Activated CD8-positive, alpha-beta memory T cell treated with anti-CD3 and anti-CD28 coated beads, Interleukin-2, amount 50 U/mL, for 48 hours (primary cell): ENCODE measurements at places on chromosomes 13 and 19.

DNA sequence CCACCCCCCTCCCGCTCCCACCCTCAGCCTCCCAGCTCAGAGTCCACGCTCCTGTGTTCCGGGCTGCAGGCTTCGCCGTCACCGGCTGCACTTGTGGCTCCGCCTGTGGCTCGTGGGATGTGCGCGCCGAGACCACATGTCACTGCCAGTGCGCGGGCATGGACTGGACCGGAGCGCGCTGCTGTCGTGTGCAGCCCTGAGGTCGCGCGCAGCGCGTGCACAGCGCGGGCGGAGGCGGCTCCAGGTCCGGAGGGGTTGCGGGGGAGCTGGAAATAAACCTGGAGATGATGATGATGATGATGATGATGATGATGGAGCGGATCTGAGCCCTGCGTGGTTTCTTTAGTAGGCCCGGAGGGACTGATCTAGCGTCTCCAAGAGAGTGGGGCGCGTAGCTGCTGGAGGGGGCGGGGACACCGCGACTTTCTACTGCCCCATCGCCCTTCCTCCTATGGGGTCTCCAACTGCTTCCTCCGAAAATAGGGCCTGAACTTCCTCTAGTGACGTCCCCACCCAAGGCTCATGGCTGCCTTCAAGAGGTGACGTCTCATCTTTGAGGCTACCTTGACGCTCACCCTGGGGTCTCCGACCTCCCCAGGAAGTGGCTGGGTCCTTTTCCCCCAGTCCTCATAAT, 1.4 kb downstream of the RETN start:
- no peak for DNase-seq

DNA sequence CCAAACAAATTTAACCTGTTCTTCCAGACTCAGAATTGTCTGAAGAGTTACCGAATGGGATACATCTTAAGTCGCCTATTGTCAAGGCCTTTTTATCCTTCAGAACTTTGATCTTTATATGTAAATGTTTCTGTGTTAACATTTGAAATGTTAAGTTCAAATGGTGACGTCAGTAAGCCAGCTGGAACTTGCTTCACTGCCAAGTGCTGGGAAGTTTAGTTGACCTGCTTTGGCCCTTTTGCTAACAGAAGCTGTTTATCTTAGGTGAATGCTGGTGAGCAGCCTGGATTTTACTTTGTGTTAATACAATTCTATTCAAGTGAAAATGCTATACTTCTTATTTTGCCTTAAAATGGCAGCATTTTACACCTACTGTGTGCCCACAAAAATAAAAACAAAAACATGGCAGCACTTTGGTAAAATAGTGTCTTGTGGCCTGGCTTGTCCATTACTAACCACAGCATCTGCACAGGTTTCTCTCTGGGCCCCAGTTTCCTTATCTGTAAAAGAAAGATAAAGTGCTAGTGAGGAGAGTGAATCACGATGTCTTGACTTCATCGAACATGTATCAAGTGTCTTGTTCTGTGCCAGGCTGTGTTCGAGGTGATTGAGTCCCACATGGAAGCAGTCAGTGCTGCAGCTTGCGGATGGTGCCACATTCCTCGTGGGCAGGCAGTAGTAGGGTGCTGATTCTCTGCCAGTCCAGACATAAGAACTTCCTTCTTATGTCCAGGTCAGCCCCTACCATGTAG, 2.2 kb downstream of the NAXD start:
- no peak for DNase-seq

DNA sequence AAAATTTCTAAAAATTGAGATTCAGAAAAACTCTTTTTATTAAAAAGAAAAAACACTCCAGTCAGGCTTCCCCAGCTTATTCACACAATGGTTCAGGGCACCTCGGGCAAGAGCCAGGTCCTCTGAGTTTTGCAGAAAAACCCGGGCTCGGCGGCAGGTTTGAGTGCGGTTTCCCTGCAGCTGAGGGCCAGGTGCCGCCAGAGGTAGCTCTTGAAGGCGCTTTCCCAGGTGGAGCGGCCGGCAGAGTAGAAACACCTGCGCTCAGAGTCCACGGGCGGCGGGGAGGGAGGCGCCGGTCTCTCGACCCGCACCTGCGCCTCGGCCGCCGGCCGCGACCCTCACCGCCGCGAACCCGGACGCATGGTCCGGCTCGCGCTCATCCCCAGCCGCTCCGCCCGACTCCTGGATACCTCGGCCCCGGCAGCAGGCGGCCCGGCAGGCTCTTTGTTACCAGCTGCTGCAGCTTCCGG, 444 bp downstream of the PROSER1 start:
- no peak for DNase-seq

DNA sequence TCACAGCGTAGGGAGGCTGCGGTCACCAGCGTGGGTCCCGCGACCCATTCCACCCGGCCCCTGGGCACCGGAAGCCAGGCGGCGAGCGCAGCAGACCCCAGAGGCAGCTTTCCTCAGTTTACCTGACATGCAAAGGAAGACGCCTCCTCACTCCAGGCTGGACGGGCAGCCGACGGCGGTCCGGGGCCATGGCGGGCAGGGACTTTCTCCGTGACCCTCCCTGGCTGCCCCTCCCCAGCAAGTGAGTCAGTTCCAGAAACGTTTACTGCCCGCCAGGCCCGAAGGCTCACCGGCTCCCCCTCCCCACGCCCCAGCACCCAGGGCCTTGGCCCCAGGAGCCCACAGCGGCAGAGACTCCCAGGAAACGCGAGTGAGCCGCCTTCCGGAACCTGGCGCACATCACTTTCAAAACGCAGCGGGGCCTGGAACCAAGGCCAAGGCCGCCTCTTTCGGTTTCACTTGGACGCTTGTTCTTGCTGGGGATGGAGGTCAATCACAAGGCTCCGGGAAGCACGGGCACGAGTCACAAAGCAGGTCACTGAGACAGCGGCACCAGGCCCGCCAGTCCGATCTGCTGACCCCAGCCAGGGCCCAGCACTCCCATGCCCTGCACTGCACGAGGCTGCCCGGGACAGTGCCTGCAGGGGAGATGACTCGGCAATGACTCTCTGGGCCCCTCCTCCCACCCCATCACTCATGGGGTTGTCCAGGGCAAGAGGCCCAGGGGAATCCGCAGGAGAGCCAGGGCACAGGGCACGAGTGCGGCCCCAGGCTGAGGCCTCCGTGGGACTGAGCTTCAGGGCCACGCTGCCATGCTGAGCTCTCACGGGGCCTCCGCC, 5.3 kb downstream of the SBNO2 start:
- no peak for DNase-seq

GRCh38 chr13:100887729-100888151, 213.1 kb upstream of the TMTC4 start:
- DNase-seq, result no peak

DNA sequence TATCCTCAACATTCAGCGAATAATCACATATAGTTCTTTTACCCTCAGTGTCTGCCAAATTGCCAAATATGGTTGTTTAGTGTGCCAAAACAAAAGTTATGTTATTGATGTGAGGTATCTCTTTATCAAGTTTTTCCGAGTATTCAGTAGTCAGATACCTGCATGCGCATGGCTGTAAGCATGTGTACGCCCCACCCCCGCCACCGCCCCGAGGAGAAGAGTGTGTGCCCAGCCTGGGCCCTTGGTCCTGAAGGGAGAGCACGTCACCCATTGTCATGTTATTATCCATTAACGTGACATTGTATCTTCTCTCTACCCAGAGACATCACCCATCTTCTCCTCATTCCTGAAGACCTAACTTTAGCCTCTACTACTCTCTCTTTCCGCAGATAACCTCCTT, 147.0 kb downstream of the SHISA2 start:
- no peak for DNase-seq

DNA sequence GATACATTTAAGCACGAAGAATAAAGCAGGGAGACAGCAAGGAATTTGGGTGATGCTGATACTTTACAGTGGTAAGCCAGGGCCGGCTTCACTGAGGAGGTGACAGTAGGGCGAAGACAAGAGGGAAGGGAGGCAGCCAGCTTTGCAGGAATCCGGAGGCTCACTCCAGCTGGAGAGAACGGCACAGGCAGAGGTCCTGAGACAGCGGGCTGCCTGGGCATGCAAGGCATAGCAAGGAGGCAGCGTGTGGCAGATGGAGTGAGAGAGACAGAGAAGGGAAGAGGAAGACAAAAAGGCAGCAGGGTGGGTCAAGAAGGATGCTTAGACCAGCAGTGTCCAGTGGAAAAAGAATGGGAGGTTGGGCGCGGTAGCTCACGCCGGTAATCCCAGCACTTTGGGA, 83.2 kb upstream of the WASF3 start:
- DNase-seq, result no peak
